ENCODE measurements at places on chromosomes 2 and 18.

DNA sequence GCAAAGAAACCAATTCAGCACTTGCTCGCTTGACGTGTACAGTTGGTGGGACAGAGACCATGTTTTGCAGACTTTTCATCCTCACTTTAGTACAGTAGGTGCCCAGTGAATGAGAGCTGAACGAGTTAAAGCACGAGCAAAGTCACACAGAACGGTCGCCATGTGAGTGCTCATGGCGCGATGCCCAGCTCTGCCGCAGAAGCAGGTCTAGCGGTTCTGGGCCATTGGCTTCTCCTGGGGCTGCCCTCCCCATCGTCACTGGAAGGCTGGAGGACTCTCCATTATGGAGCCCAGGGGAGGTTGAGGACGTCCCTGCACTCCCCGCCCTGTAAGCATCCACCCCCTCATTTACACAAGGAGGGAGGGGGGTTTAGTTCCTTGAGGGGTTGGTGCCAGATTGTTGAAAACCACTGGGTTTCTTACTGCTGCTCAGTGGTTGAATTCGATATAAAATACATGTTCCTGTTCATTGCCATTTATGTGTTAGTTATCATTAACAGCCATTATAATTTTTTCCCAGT is 24.9 kb downstream of the PTGR3 start:
- DNase-seq, result no peak

DNA sequence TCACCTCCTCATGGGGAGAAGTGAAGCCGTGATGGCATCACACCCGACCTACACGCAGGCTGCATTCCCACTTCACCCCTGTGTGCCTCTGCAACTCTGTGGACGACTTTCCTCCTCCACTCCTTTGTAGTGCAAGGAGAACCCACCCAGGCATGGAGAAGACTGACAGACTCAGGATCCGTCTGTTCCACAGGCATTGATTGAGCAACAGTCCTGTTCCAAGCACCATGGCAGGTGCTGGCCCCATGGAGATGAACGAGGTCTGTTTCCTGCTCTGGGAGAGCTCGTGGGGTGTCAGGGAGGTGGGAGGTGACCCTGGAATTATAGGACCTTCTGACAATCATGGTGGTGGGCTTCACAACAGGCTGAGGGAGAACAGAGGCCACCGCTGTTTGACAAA is 284.7 kb upstream of the HDAC4 start:
- DNase-seq, result peak; percentile 28

- DNase-seq, result no peak
Observed at GRCh38 chr2:216742411-216742810, 47.1 kb upstream of the IGFBP5 start.

GRCh38 chr18:8750954-8751415 is 45.6 kb downstream of the MTCL1 start:
- DNase-seq, result no peak

Data from kidney (tissue), 22 donors.